ENCODE measurements at places on chromosomes 16 and 17.

- no peak for DNase-seq
Observed at GRCh38 chr16:53465606-53466280, 31.5 kb downstream of the RBL2 start.

DNA sequence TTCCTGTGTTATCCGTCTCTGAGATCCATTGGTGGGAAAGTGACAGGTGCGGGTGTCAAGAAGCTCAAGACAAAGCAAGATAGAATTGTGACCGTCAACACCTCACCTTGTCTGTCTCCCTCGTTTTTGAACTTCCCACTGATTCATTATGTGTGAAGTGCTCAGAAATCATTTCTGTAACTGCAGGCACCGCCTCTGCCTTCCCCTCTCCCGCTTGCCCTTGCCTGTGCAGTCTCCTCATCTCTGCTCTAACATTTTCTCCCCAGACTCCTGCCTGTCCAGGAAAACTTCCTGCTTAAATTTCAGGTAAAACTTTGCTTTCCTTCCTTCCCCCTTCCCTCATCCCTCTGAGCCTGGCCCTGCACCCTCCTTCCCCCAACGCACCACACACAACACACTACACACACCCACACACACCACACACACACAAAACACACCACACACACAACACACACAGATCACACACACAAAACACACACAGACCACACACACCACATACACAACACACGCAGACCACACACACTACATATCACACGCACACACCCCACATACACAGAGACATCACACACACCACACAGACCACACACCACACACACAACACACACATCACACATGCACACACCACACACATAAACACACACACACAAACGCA, 25.7 kb downstream of the CALB2 start:
- no peak for DNase-seq

DNA sequence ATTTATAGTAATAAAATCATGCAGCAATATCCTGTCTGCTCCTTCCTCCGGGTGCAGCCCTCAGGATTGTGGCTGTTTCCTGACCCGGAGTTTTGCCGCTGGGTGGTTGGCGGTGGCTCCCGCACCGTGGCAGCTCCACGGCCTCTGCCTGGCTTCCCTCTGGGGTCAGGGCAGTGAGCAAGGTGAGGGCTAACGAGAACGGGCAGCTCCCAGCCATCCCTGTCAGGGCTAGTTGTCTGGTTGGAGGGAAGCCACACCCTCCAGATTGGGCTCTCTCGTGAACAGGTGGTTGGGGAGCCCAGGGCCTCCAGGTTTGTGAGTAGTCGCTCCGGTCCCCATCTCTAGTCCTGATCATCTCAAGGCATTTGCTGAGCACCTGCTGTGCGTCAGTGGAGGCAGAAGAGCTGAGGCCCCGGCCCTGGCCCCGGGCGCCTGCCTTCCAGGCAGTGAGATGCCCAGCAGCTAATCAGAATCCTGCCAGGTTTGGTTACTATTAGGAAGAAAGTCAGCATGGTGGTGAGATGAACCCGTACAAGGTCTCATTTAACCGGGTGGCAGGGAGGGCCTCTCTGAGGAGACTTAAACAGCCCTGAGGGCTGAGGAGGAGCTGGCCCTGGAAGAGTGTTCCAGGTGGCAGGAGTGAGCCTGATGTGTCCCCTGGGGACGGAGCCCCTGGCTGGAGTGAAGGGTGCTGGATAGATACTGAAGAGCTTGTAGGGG, 2.3 kb upstream of the NUDT16L1 start:
- DNase-seq: no peak

- DNase-seq: no peak
Observed at GRCh38 chr16:75727221-75727620, 931 bp upstream of the CPHXL start.

DNA sequence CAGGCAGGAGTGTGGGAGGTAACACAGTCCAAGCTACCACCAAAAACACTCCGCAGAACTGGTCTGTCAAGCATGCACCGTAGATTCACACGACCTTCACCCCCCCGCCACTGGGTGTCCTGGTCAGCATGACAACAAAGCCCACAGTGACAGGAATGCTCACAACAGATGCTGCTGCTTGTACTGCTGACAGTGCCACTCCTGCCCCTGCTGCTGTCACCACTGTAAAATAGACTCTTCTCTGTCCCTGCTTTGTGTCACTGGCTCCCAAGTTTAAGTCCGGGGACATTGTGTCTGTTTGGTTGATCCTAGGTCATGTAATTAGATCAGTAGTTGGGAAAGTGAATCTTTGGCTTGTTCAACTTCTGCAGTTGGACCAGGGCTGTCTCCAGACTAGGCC, 7.0 kb upstream of the ODF4 start:
- no peak for DNase-seq

GRCh38 chr17:44359458-44360143, 4.1 kb downstream of the FAM171A2 start:
- DNase-seq: no peak

DNA sequence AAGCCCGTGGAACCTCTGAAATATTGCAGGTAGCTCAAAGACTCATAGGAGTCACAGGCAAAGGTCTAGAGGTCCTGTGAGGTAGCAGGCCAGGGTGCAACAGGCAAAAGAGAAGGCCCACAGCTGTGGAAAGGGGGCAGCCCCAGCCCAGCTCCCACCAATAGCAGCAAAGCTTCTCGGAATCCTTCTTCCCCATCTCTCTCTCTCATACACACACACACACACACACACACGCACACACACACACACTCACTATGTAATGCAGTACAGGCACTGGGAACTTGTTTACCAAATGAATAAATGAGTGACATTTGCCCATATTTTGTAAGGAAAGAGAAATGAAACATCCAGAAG, 16.8 kb upstream of the SUPT4H1 start:
- no peak for DNase-seq

Data from iPS-NIHi11 (cell line).